ENCODE measurements at places on chromosomes 5 and 9. TPM values are rescaled to one million over a fixed set of nuclear protein-coding genes. Genes with fewer than 3 reads are reported as not detected.

DNA sequence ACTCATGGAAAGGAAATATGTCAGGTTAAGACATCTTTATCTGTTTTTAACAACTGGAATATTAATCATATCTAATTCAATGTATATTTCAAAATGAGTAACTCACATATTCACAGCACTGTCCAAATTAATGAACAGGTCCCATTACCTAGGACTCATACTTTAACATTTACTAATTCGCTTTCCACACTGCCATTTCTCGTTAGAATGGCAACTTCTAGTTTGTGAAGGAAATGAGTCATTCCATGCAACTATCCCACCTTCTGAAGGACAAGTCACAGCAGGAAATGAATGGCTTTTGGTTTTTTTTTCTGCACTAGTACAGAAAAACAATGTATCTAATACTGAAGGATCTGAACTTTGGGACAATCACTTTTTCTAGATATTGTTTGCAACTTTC, 24.6 kb upstream of the IFNK start:
- no peak for DNase-seq

Gene F2RL1
- 3.0 TPM for total RNA-seq

- DNase-seq: peak; percentile 81
These were observed 277.7 kb upstream of the PTGER4 start for GRCh38 chr5:40402007-40402364.

Gene PLPP7
- total RNA-seq: 0.26 TPM

DNA sequence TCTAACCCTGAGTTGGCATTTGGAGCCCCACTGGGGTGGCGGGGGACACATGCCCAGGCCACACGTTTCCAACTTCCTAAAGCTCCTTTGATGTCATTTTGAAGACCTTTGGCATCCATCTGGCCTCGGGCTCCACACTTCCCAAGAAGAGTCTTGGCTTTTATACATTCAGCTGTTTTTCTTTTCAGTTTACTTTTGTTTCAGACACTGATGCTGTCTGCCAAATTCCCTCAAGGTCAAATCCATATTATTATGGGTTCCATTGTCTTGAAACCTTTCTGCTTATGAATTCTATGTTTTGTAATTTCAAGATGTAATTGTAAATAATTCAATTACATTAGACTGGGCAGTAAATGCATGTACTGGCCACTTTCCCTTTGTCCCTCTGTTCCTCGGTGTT, 23.7 kb upstream of the NFIB start:
- no peak for DNase-seq

Data from activated naive CD4-positive, alpha-beta T cell treated with anti-CD3 and anti-CD28 coated beads for 36 hours (primary cell).